ENCODE measurements at places on chromosomes 5 and 9.
A peak's percentile ranks its signal among the peaks of the same experiment; 100 is the strongest.

GRCh38 chr9:131277910-131278701 lies 1.8 kb upstream of the FAM78A start:
- peak; percentile 75 for DNase-seq

GRCh38 chr9:137428841-137429545 lies 5.8 kb downstream of the NOXA1 start:
- DNase-seq, result no peak

GRCh38 chr5:172282272-172283019 lies 1.1 kb downstream of the UBTD2 start:
- peak; percentile 27 for DNase-seq

- no peak for DNase-seq
Measured at GRCh38 chr5:140344683-140345423, 1.6 kb downstream of the HBEGF start.

- peak; percentile 67 for DNase-seq
Measured at GRCh38 chr9:124696101-124696500, 75.0 kb downstream of the NR6A1 start.

DNA sequence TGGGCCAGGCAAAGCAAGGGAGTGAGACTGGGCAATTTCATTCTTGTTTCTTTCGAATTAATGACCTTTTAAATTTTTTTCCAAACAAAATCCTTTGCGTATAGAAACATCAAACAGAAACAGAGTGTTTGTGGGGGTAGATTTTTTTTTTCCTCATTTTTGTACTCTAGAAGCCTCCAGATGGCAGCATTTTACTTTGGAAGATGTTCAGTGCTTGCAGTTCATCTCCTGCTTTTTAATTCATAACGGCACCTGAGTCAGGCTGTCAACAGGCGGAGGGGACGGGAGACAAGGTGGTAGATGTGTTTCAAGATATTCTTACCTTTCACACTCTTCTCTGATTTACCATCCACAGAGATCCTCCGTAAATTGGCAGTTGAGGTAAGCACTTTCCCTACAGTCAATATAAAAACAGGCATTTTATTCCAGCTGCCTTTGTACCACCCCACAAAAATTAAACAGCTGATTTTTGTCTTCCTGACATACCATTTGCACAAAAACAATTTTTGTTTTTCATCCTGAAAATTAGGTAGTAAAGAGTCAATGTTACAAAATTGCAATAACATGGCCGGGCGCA lies 99.5 kb upstream of the FBXL17 start:
- peak; percentile 1 for DNase-seq

- DNase-seq, result no peak
Measured at GRCh38 chr5:105993027-105993426, 1677.7 kb downstream of the EFNA5 start.

GRCh38 chr9:88810826-88811225 lies 180.4 kb upstream of the S1PR3 start:
- DNase-seq, result no peak

DNA sequence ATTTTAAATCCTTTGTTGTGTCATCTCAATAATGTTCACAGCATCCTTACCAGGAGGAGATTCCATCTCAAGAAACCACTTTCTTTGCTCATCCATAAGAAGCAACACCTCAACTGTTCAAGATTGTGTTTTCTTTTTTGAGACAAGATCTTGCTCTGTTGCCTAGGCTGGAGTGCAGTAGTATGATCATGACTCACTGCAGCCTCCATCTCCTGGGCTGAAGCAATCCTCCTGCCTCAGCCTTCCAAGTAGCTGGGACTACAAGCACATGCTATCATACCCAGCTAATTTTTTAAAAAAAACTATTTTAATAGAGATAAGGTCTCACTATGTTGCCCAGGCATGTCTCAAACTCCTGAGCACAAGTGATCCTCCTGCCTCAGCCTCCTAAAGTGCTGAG lies 60.0 kb downstream of the ABHD17B start:
- DNase-seq, result no peak

DNA sequence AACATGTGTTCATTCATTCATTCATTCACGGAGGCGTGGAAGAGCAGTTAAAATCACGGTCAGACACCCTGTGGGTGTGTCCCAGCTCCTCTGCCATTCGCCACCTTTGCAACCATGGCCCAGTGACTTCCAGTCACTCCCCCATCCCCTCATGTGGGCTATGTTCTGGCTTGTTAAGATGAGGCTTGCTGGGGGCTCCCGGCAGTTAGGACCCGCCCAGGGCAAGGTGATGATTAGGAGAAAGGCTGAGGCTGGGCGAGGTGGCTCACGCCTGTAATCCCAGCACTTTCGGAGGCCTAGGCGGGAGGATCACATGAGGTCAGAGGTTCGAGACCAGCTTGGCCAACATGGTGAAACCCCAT lies 24.9 kb upstream of the PTGES start:
- DNase-seq, result no peak

- DNase-seq, result no peak
Measured at GRCh38 chr5:178572617-178573016, 17.6 kb downstream of the COL23A1 start.
